Activated CD4-positive, alpha-beta memory T cell treated with anti-CD3 and anti-CD28 coated beads for 36 hours (primary cell): ENCODE measurements at places on chromosomes 11 and 22. TPM values are rescaled to one million over a fixed set of nuclear protein-coding genes. Genes with fewer than 3 reads are reported as not detected.
A peak's percentile ranks its signal among the peaks of the same experiment; 100 is the strongest.

The MYBPC3 gene
- not detected for total RNA-seq

The CLMP gene
- total RNA-seq, result 0.44 TPM

The WNT7B gene
- total RNA-seq, result not detected

- no peaks in the 10 kb centered on the region for H3K27me3 ChIP-seq
- peak overlapping the region; percentile 65 for H3K4me3 ChIP-seq
- no peaks in the 10 kb centered on the region for H3K36me3 ChIP-seq
- H3K4me1 ChIP-seq, result peaks cover 90% of the 10 kb centered on the region
These were observed 40.4 kb upstream of the ETS1 start for GRCh38 chr11:128627666-128628324.

GRCh38 chr11:64520013-64520412 lies 71.0 kb upstream of the SLC22A12 start:
- H3K27ac ChIP-seq, result no peak overlapping the region
- DNase-seq, result no peak
- H3K36me3 ChIP-seq, result no peaks in the 10 kb centered on the region
- no peak overlapping the region for H3K4me3 ChIP-seq

GRCh38 chr11:2791521-2792380 lies 92.0 kb upstream of the KCNQ1OT1 start:
- no peak overlapping the region for H3K27ac ChIP-seq
- DNase-seq, result peak; percentile 41
- H3K4me1 ChIP-seq, result peaks cover 7% of the 10 kb centered on the region
- H3K36me3 ChIP-seq, result peaks cover 2% of the 10 kb centered on the region

DNA sequence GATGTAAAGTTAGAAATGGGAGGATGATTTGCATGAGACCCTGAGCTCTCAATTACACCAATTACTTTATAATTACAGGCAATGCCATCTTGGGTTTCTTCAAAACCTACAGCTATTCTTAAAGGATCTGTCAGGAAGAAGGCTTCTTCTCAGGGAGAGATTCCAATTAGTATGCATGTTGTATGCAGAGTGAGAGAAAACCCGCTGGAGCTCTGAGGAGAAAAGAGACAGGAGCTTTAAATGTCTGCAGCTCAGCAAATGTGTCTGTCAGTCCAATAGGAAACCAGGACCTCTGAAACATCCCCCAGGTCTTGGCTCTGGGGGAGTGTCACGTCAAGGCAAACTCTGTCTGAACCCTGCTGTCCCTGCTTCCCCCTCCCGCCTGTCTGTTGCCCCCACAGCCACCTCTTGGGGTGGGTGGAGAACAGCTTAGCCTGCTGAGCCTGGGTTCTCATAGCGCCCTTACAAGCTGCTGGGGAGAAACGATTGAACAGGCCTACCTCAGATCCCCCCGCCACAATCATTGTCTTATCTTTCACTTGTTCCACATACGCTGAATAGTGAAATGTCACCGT lies 140.2 kb downstream of the SPATA19 start:
- H3K36me3 ChIP-seq, result no peaks in the 10 kb centered on the region
- H3K4me1 ChIP-seq, result no peaks in the 10 kb centered on the region
- no peak overlapping the region for H3K4me3 ChIP-seq
- no peak overlapping the region for H3K27ac ChIP-seq
- no peaks in the 10 kb centered on the region for H3K27me3 ChIP-seq

GRCh38 chr11:1307163-1307870 lies 2.1 kb downstream of the TOLLIP start:
- no peaks in the 10 kb centered on the region for H3K36me3 ChIP-seq
- H3K4me1 ChIP-seq, result peaks cover 47% of the 10 kb centered on the region
- peak; percentile 13 for DNase-seq
- H3K4me3 ChIP-seq, result peak overlapping the region; percentile 16
- no peak overlapping the region for H3K27ac ChIP-seq
- H3K27me3 ChIP-seq, result no peaks in the 10 kb centered on the region

- H3K36me3 ChIP-seq, result no peaks in the 10 kb centered on the region
- H3K27me3 ChIP-seq, result peaks cover 2% of the 10 kb centered on the region
- no peaks in the 10 kb centered on the region for H3K4me1 ChIP-seq
- no peak for DNase-seq
These were observed 32.2 kb upstream of the AQP11 start for GRCh38 chr11:77557553-77557952.

The CRYBA4 gene
- total RNA-seq, result not detected

DNA sequence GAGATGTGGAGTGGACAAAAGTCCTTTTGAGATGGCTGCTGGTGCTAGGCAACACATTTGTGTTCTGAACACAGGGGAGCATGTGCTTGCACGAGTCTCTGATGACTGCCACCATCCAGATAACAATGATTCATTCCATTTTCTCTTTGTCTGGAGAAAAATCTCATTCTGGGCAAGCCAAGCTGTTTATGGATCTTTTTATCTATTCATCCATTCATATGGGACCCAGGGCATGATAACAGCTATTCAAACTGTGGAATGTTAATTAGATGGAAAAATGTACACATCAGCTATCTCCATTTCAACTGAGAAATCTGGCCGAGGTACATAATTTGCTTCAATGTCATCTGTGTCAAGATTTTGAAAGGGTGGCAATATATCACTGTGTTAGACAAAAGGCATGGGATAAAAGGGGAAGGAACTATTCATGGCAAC lies 117.5 kb upstream of the ZBED5 start:
- no peaks in the 10 kb centered on the region for H3K36me3 ChIP-seq
- peaks cover 3% of the 10 kb centered on the region for H3K4me1 ChIP-seq
- no peaks in the 10 kb centered on the region for H3K27me3 ChIP-seq
- H3K27ac ChIP-seq, result no peak overlapping the region

- no peak overlapping the region for H3K4me3 ChIP-seq
- H3K27me3 ChIP-seq, result no peaks in the 10 kb centered on the region
- no peak overlapping the region for H3K27ac ChIP-seq
- no peaks in the 10 kb centered on the region for H3K36me3 ChIP-seq
- H3K4me1 ChIP-seq, result no peaks in the 10 kb centered on the region
- no peak for DNase-seq
These were observed 439.1 kb downstream of the METTL15 start for GRCh38 chr11:28547321-28547741.

DNA sequence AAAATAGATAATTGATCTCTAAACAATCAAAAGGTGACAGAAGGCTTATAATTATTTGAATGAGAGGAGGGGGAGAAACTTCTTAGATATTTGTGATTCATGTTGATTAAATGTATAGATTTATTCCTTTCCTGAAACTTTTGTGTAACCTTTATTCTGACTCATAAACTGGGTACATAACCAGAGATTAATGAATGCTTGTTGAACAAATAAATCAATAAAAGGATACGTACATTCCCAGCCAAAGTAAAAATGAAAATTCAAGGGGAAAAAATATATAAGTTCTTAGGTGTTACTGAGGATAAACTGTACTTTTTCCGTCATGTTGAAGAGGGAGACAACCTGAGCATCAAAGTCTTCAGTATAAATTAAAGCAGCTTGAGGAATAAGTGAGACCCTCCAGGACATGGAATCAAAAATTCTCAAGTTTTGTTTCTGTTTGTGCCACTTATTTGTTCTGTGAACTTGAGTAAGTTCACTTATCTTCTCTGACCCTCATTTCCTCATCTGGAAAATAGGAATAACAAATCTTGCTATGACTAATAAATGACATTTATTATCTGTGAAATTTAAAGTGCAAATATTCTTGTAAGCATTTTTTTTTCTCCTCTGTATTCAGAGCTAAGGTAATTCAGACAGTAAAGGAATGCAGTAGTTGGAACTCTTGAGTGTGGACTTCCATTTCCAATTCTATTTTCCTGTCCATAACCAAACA lies 195.4 kb downstream of the METTL15 start:
- peaks cover 43% of the 10 kb centered on the region for H3K36me3 ChIP-seq
- H3K4me3 ChIP-seq, result no peak overlapping the region
- no peak for DNase-seq
- no peaks in the 10 kb centered on the region for H3K27me3 ChIP-seq
- no peaks in the 10 kb centered on the region for H3K4me1 ChIP-seq
- H3K27ac ChIP-seq, result no peak overlapping the region

GRCh38 chr22:41528938-41529561 lies 15.2 kb downstream of the POLR3H start:
- peaks cover 34% of the 10 kb centered on the region for H3K36me3 ChIP-seq
- H3K27ac ChIP-seq, result peak overlapping the region; percentile 39
- H3K4me3 ChIP-seq, result no peak overlapping the region

- H3K36me3 ChIP-seq, result peaks cover 56% of the 10 kb centered on the region
- no peak for DNase-seq
- H3K4me1 ChIP-seq, result peaks cover 12% of the 10 kb centered on the region
- H3K27ac ChIP-seq, result no peak overlapping the region
These were observed 25.8 kb downstream of the ACAT1 start for GRCh38 chr11:108147150-108147549.

The PEX26 gene
- 56.8 TPM for total RNA-seq

- H3K27me3 ChIP-seq, result peaks cover 3% of the 10 kb centered on the region
- no peaks in the 10 kb centered on the region for H3K4me1 ChIP-seq
- no peak for DNase-seq
- H3K27ac ChIP-seq, result no peak overlapping the region
These were observed 67.2 kb upstream of the RCN1 start for GRCh38 chr11:32023370-32024305.

- DNase-seq, result no peak
- no peaks in the 10 kb centered on the region for H3K27me3 ChIP-seq
- H3K36me3 ChIP-seq, result no peaks in the 10 kb centered on the region
- no peaks in the 10 kb centered on the region for H3K4me1 ChIP-seq
- no peak overlapping the region for H3K27ac ChIP-seq
These were observed 14.8 kb upstream of the PICK1 start for GRCh38 chr22:38042488-38042790.

DNA sequence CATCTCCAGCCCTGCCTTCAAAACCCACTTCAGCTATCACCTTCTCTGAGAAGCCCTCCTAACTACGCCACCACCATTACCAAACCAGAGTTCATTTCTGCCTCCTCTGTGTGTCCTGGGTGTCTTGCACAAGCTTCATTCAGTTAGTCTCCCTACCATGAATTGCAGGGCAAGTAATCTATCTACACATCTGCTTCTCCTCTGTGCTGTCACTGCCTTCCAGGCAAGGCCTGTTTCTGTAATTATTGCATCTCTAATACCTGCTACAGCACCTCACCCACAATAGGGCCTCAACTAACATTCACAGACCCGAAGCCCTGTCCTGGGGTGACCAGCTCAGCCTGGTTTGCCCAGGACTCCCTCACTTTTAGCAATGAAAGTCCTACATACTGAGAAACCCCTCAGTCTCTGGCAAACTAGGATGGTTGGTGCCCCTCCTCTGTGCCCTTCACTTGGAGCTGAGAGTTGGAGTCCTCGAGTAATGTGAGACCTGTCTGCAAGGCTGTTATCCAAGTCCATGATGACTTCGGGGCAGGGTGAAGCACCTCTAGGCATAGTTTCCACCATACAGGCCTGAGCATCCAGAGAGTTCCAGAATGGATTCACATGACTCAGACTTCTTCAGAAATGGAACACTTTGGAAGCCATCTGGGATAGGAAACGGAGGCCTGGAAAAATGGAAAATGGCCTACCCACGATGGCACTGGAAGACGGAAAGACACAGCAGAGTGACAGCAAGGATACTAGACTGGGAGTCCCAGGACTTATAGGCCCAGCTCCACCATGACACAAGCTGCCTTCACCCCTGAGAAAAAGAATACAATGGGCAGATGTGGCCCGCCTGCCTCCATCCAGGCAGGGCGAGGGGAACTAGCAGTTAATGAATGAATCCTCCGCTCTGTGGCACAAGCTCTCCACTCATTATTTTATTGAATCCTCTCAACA lies 269.3 kb downstream of the BUD13 start:
- no peak for DNase-seq
- no peak overlapping the region for H3K27ac ChIP-seq
- H3K4me1 ChIP-seq, result no peaks in the 10 kb centered on the region
- H3K36me3 ChIP-seq, result no peaks in the 10 kb centered on the region

The IL18BP gene
- 6.6 TPM for total RNA-seq

GRCh38 chr11:133579165-133580031 lies 47.1 kb upstream of the OPCML start:
- H3K27me3 ChIP-seq, result no peaks in the 10 kb centered on the region
- no peaks in the 10 kb centered on the region for H3K4me1 ChIP-seq
- no peak for DNase-seq
- no peak overlapping the region for H3K4me3 ChIP-seq
- no peak overlapping the region for H3K27ac ChIP-seq
- H3K36me3 ChIP-seq, result no peaks in the 10 kb centered on the region

DNA sequence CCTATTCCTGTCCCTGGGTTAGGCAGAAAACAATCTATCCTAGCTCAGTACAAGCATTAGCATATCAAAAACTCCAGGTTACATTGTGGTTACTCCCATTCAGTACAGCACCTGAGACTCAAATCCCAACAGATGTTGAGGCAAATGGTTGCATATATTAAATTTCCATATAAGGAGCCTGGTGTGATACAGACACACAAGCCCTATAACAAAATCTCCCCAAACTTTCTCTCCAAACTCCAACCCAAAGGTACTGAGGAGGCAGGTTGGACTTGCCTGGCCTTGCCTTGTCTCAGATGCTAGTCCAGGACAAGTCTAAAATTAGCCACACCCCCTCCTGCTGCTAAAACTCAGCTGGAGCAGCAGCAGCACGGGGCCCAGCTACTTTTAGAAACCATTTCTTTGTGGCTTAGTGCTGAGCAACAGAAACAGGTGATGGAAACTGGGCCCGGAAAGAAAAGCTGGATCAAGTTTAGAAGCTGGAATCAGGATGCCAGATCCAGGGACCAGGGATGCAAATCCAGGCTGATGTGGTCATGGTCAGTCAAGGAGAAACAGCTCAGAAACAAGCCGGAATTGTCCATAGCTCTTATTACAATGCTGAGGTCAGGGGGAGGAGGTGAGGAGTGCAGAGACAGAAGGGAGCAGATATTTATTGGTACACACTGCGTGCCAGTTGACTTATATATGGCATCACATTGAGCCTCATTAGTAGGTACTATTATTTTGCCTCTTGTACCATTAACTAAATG lies 73.7 kb upstream of the AMOTL1 start:
- no peak overlapping the region for H3K4me3 ChIP-seq
- no peak for DNase-seq
- no peaks in the 10 kb centered on the region for H3K36me3 ChIP-seq
- H3K4me1 ChIP-seq, result no peaks in the 10 kb centered on the region
- H3K27me3 ChIP-seq, result peaks cover 20% of the 10 kb centered on the region
- H3K27ac ChIP-seq, result no peak overlapping the region

DNA sequence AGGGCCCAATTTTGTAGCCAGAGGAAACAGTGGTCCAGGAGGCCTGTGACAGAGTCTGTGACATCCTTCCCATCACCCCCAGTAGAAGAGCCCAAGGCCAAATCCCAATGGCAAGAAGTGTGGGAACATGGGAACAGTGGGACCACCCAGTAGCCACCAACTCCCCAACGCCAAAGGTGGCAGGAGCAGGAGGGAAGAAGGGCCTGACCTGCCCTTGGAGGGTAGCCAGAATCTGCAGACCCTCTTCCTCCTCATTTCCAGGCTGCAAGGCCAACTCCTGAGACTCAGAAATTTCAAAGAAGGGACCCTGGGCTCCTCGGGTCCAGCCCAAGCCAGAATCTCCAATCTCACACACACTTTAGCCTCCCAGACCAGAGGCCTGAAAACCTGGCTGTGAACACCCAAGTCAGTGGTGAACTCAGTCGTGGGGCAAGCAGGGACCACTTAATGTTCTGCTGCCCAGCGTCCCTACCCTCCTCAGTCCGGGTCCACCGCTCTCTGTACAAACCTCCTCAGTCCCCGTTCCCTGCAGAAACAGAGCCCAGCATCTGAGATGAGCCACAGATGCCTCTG lies 6.2 kb downstream of the RAB3IL1 start:
- no peaks in the 10 kb centered on the region for H3K4me1 ChIP-seq
- DNase-seq, result no peak
- H3K27me3 ChIP-seq, result peaks cover 13% of the 10 kb centered on the region

The FAM83F gene
- 0.26 TPM for total RNA-seq

- H3K4me3 ChIP-seq, result no peak overlapping the region
- no peak overlapping the region for H3K27ac ChIP-seq
- no peaks in the 10 kb centered on the region for H3K27me3 ChIP-seq
- peaks cover 37% of the 10 kb centered on the region for H3K36me3 ChIP-seq
These were observed 29.2 kb upstream of the PDE2A start for GRCh38 chr11:72703267-72704008.
